Hypothalamus (tissue), 51 donors: ENCODE measurements at places on chromosomes 5 and 9.

DNA sequence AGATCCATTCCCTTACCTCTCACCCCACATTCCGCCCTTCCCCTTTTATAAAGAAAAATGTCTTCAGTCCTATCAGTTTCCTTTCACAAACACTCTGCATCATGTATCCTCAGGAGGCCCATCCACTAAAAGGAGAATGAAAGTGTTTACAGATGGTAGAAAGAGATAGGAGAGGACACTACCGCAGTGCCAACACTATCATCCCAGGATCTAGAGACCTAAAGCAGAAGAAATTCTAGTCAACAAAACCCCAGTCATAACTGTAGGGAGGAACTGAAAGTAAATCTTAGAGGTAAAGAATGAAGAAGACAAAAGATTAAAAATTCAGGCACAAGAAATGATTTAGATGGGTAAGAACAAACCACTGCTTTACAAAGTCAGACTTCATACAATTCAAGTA, 114.1 kb downstream of the MLLT3 start:
- DNase-seq, result no peak

DNA sequence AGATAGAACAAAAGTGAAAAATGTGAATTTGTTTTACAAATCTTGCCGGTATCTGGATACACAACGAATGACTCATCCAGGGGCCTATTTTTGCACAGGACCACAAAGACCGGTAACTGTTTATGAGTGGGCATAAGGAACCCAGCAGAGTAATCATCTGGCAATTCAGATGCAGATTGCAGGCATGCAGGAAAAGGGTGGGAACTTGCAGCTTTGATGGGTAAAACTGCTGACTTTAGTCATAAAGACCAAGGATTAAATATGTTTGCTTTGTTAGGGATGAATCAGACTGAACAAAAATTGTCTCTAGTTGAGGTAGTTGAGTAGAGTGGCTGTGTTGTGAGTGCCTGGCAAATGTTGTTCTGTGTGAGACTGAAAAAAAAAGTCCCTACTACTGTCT, 309.6 kb upstream of the CCNH start:
- DNase-seq, result no peak

DNA sequence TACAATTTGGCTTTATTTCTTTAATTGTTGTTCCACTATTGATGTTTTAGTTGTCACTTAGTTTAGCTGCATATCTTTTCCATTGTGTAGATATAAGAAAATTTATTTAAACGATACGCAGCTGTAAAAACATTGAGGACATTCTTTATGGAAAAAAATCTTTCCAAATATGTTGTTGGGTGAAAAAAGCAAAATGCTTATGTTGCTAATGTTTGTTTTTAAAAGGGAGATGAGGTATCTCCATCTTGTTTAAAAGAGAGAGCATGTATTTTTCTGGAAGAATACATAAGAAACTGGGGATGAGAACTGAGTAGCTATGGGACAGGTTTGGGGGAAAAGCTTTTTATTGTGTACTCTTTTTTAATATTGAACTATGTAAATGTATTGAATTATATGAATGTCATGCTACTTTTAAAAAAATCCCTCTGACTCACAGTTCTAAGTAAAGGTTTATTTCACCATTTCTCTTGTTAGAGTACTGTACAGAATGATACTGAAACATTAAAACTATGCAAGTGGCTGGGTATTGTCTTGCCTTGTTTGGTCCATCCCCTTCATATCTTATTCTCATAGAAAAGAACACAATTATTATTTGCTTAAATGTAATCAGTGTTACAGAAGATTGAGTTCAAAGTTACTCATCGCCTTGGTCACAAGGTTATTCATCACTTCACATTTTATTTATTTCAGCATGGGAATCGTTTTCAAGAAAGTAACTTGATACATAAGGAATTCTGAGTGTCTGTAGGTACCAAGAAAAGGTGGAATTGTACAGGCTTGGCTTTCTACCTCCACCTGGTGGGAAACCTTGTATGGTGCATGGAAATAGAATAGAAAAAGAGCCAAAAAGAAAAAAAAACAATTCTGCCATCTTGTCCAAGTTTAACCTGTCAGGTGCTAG, 85.8 kb downstream of the RIC1 start:
- no peak for DNase-seq

- peak; percentile 11 for DNase-seq
These were observed 1.5 kb downstream of the SV2C start for GRCh38 chr5:76084496-76085242.

GRCh38 chr9:25964239-25964638, 286.0 kb upstream of the TUSC1 start:
- DNase-seq, result no peak

DNA sequence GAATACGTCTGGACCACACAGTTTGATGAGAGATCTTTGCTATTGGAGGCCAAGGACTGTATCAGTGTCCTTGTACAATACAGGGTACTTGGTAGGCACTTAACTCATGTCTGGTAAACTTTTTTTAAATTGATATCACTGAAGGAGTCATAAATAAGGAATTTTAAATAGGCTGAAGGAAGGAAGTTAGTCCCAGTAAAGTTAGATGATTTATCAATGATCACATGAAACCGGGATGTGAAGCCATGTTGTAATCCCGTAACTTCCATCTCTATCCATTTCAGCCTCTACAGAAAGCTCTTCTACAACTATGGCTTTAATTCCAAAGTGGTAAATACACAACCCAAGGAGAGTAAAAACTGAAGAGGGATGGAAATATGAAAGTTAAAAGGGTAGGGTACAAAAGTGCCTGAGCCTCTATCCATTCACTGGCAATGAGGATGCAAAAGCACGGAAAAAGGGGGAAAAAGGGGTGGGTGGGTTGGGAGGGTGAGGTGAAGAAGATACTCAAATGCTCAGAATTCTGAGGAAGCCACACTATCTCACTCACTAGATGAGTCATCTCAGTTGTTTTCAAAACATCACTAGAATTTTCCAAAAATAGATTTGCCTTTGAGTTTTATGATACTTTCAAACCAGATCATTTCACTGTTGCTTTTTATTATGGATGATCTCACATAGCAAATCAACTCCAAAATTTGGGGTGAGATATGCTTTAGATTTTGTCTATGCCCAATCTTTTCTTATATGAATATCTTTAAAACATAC, 1053.5 kb downstream of the NR2F1-AS1 start:
- no peak for DNase-seq

DNA sequence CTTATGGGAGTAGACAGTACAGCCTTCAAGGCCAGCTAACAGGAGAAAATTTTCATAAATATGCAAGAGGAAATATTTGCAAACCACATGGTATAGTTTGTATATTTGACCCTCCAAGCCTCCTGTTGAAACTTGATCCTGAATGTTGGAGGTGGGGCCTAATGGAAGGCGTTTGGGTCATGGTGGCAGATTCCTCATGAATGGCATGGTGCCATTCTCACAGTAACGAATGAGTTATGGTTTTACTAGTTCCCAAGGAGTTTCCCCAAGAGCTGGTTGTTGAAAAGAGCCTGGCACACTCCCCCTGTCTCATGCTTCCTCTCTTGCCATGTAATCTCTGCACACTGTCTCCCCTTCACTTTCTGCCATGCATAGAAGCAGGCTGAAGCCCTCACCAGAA, 3.3 kb upstream of the PAIP1 start:
- DNase-seq, result no peak

GRCh38 chr9:37422289-37423104, at the start of gene GRHPR:
Gene GRHPR (plus strand): TSS chr9:37422696. CDS start chr9:37422751, 55 bp downstream.
- DNase-seq, result peak; percentile 90

GRCh38 chr5:67095346-67096171, 101.0 kb downstream of the CD180 start:
- peak; percentile 32 for DNase-seq
